ENCODE measurements at places on chromosomes 3 and 15.

DNA sequence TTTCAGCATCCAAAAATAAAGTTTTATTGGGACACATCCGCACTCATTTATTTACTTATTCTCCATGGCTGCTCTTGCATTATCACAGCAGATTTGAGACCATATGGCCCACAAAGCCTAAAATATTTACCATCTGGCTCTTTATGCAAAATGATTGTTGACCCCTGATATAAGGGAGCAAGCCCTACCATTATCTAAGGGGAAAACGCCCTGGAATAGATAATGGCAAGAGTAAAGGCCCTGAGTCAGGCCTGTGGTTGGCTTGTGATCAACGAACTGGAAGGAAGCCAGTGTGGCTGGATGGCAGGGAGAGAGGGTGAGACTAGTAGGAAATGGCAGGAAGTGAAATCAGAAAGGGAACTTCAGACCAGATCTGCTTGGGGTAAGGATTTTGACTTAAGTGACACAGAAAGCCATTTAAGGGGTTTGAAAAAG, 24.6 kb upstream of the DMXL2 start:
- DNase-seq = no peak

DNA sequence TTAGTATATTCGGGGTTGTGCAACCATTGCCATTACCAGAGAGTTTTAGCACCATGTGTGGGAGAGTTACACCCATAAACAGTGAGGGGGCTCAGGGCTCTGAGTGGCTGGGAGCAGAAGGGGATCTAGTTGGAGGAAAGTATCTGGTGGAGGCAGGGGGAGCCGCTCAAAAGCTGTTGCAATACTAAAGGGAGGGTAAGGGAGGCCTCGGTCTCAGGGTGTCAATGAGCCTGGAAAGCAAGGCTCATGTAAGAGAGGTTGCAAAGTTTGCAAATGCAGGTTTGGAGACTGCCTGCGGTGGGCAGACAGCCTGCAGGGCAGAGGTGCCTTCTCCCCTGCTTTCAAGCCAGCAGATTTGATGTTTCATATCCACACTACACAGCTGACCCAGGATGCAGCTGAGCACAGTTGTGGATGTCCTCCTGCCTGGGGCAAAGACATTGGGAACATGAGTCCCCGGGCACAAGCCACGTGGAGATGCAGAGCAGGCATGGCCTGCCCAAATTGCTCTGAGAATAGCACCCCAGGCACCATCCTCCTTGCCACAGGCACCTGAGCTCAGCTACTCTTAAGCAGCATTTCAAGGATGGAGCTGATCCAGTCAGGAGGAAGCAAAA, 181.4 kb downstream of the TLE3 start:
- DNase-seq = no peak

DNA sequence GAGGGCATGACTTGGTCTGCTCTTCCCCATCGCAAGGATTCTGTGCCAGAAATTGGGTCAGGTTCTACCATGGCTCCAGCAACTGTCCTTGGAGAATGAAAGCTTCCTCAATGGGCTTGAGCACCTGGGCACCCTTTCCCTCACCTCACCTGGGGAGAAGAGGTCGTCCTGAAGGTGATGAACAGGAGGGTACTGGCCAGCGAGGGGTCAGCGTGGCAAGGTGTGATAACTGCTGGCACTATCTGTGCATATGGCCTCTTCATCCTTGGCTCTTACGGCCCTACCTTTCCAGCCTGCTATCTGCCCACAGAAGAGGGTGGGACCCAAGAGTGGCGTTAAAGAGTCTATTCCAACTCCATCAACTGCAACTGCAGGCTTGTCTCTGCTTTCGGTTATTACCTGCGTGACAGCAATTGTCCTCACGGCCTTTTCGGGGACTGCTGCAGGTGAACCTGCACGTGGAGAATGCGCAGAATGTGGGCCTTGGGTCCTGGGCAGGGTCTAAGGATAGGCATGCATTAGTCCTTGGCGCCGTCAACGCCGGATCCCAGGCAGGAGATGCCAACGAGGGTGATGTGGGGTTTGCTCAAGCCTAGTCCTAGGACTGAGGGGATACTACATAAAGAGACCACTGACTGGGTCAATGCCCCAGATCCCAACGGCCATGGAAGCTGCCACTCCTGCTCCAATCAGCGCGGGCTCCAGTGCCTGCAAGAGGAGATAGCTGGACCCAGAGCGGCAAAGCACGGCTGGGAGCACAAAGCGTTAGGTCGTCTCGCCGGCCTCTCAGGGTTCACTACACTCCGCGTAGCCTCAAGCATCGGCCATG, 625 bp upstream of the RBM15B start:
- DNase-seq = no peak

DNA sequence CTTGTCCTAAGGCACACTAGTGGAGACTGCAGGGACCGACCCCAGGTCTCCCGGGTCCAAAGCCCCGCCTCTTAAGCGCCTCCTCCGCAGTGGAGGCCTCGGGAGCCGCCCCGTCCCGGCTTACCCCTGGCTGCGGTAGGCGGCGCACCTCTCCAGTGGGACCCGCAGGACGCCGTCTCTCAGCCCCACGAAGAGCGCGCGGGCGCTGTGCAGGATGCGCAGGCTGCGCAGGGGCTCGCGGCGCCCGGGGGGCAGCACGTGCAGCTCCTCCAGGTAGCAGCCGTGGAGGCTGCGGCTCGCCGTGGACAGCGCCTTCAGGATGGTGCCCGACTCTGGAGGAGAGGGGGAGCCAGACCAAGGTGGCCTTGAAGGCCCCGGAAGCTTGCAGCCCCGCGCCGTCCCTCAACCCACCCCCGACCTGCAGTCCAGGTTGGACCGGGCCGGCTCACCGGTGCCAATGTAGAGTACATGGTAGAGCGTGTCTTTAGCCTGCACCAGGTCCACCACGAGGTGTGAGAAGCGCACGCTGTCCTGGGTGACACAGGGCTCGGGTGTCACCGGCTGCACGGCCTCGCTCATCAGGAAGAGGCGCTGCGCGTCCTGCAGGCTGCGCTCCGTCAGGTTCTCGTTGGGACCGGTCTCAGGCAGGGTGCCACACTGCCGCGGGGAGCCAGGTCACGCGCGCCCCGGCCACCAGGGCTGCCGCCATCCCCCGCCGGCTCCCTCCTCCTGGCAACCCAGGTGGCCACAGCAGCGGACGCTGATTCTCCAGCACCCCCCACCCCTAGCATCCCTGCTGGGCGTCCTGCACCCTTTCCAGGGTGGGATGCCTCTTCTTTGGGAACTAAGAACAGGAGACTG, 105.5 kb downstream of the SEMA5B start:
- DNase-seq = no peak

DNA sequence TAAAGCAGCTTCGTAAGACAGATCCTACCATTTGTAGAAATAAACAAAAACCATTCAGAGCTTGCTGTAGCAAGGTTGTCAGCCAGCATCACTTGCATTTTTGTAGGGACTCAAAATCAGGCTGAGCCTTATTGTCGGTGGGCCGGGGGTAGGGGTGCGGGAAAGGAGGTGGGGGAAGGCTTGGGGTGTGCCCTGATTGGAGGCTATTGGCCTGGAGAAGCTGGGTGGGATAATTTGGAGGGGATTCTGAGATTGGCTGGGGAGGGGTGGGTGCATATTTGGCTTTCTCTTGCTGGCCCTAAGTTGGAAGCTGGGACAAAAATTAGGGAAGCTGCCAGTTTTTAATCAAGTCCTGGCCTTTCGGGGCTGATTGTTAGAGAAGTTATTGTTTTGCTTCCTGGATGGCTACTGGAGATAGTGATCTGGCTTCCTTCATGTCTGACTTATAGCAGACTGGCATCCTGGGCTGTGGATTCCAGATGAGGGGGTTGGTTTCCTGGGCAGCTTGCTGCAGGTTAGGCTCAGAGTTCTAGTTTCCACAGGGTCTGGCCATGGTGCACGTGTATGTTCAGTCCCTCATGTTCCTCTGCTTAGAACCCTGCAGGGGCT, 22.8 kb downstream of the STOML1 start:
- DNase-seq = peak; percentile 31

DNA sequence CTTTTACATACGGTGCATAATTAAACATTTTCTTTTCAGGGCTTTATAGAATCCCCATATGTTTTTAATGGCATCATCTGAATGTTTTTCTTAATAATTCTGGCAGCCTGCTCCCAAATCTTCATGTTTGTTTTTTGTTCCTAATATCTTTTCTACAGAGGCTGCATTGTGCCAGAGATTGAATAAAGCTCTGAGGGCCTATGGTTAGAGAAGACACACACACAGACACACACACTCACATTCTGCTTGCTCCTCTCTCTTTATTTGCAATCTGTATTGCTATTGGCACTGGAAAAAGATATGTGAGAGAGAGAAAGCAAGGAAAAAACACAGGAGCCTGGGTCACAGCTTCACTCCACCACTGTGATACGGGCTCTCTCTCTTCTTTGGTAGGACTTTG, 136.0 kb downstream of the MECOM start:
- DNase-seq = no peak

DNA sequence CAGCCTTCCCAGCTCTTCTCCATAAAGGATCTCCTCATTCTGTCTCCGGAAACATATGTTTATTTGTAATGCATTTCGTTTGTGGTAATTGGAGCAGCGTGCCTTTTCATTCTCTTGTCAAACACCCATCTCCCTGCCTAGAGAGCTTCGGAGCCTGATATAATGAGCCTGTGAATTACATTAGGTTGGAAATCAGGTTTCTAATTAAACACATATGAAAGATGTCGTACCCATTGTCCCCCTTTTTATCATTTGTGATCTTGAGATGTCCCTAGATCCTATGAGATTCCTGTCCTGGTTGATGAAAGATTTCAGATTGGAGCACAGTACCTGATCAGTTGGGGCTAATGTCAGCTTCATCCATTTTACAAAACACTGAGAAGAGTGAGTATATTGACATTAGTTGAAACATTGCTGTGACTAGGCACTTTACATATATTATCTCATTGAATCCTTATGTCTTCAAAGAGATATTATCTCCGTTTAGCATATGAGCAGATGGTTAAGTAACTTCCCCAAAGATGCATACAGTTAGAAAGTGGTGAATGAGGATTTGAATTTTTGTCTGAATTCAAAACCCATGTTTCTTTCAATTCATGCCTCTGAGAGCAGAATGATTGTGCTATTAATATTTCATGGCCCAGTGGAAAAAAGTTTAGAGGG, 23.1 kb downstream of the SYN2 start:
- no peak for DNase-seq

GRCh38 chr3:150370122-150370602, 37.9 kb upstream of the TSC22D2 start:
- DNase-seq = no peak

- no peak for DNase-seq
These were observed 8.2 kb downstream of the EIF2B5 start for GRCh38 chr3:184143327-184143726.

GRCh38 chr3:115958526-115958925, 335.2 kb downstream of the GAP43 start:
- no peak for DNase-seq

- no peak for DNase-seq
These were observed 20.9 kb upstream of the LARS2 start for GRCh38 chr3:45367453-45367871.

DNA sequence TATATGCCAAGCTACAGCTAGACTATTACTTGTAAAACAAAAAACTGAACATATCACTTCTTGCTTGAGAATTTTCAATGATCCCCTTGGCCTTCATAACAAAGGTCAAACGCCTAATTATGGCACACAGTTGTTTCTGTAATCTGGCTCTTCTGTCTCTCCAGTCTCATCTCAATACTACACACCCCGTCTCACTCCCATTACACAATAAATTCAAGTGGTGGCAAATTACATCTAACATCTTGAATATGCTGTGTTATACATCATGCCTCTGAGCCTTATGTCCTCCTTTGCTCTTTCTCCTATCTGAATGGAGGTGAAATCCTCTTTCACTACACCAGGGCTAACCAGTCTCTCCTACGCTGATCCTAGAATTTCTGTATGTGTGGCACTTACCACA, 140.4 kb downstream of the TBL1XR1 start:
- DNase-seq = no peak

DNA sequence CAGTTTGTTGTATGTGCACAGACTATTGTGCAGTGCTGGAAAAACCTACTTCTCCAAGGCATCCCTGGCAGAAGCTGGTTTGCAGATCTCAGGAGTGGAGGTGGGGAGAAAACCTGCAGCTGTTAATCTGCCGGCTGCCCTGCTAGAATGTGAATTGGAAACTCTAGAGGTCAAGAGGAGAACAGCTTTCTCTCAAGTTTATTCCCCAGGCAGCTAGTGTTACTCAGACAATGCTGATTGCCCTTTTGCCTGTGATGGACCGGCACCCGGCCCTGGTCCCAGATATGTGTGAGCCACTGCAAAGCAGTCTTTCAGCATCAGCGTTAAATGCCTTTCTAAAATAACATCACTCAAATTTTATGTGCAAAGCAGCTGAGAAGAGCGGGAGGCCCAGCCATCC, 129.7 kb upstream of the TPM1 start:
- DNase-seq = no peak

DNA sequence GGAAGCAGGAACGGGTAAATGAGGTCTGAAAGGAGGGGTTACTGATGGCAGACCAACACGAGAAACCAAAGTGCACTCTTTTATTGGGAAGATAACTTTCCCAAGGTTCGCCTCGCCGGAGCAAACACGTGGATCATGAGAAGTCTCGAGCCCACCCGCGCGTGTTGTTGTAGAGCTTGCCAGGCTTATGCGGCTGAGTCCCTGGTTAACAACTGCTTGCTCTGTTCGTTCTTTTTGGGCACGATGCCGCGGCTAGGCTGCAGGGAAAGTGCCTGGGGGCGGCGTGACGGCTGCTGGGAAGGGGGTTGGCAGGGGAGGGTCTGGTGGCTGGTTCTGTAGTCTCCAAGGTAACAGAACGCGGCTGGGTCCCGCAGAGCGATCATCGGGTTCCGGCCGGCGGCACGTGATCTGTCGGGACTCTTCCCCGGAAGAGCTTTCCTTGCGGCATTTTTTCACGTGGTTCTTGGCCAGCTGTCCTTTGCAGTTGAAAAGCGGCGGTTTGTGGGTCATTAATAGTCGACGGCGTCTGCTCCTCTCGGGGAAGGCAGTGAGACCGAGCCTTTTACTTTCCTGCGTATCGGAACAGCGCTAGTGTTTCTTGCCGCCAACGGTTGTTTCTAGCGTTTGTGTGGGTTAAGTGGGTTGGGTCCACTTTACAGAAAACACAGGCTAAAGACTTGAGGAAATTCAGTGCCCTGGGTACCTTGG, 1.5 kb downstream of the MGA start:
- peak; percentile 89 for DNase-seq

GRCh38 chr15:98658831-98659699, 10.7 kb downstream of the IGF1R start:
- no peak for DNase-seq

DNA sequence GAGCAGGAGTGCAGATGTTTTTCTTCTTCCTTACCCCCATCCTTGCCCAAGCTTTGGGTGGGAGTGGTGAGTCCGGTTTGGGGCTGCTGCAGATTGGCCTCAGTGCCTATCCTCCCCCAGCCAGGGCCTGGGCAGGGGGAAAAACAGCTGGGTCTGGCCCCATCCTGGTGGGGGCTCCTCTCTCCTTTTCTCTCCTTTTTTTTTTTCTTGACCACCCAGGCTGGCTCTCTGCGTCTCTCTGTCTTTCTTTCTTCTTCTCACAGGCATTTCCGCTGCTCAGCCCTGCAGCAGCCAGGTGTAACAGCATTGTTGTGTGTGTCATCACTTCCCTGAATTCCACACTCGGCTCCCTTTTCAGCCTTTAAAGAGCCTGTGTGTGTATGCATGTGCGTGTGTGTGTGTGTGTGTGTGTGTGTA, 2.0 kb downstream of the FOXL2NB start:
- DNase-seq = no peak

GRCh38 chr15:71225851-71226250, 110.6 kb downstream of the THSD4 start:
- no peak for DNase-seq

GRCh38 chr3:136074546-136075170, 109.1 kb downstream of the PPP2R3A start:
- DNase-seq = no peak

Data from upper lobe of right lung (tissue), 1 donor.